Hepatocyte (in vitro differentiated cells): ENCODE measurements at places on chromosomes 3 and 15. TPM values are rescaled to one million over a fixed set of nuclear protein-coding genes. Genes with fewer than 3 reads are reported as not detected.

DNA sequence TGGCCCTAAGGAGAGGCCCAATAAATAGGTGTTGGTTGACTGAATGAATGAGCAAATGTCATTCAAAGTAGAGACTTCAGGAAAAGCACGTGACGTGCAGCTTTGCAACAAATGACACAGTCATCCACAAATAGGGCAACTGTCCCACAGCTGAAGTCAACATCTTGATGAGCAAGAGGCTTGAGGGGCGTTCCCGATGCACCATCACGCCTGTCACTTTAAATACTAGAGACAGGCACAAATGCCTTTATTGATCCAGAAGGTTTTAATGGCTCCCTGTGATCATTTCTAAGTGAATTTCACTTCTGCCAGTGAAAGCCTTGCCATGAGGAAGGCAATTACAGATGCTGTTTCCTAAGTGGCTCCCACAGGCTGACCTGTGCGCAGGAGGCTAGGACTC lies 43.6 kb downstream of the ABTB1 start:
- no peaks in the 10 kb centered on the region for H3K27me3 ChIP-seq
- H3K4me1 ChIP-seq = peaks cover 4% of the 10 kb centered on the region
- H3K27ac ChIP-seq = no peak overlapping the region
- DNase-seq = no peak
- H3K4me3 ChIP-seq = no peak overlapping the region

GRCh38 chr3:24192469-24193056 lies 247.5 kb downstream of the NR1D2 start:
- H3K27me3 ChIP-seq = no peaks in the 10 kb centered on the region
- H3K36me3 ChIP-seq = no peaks in the 10 kb centered on the region
- peaks cover 11% of the 10 kb centered on the region for H3K4me1 ChIP-seq
- no peak overlapping the region for H3K27ac ChIP-seq

- DNase-seq = no peak
- no peaks in the 10 kb centered on the region for H3K36me3 ChIP-seq
- H3K4me3 ChIP-seq = no peak overlapping the region
- no peaks in the 10 kb centered on the region for H3K4me1 ChIP-seq
- no peak overlapping the region for H3K27ac ChIP-seq
- H3K27me3 ChIP-seq = peaks cover 8% of the 10 kb centered on the region
Observed at GRCh38 chr15:70180186-70180875, 82.6 kb upstream of the TLE3 start.

The CCR3 gene
- total RNA-seq = 0.40 TPM in 1 of 2 replicates, not detected in the other

The SLC51B gene
- total RNA-seq = 6.5 and 8.8 TPM in 2 replicates

The SAXO2 gene
- 0.64 and 2.3 TPM in 2 replicates for total RNA-seq
